Thoracic aorta (tissue), 2 donors: ENCODE measurements at places on chromosomes 5 and 9.
A peak's percentile ranks its signal among the peaks of the same experiment; 100 is the strongest.

DNA sequence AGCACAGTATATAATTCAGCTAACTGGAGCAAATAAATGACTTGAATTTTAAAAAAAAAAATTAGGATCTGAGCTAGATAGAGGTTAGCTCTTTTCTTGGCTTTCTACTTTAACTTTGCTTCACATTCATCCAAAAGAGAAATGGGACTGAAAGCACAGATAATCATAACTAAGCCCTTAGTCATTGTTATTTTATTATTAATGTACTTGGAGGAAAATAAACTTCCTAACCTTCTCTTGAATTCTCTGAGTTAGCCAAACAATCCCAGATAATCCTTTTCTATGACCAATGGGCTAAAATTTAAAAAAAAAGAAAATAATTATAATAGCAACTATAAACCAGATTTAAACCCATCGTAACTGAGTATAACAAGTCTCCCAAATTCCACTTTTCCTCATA, 57.6 kb upstream of the RASA1 start:
- H3K27me3 ChIP-seq, result no peaks in the 10 kb centered on the region
- H3K36me3 ChIP-seq, result no peaks in the 10 kb centered on the region
- H3K4me3 ChIP-seq, result no peak overlapping the region
- no peak overlapping the region for H3K27ac ChIP-seq
- peaks cover 11% of the 10 kb centered on the region for H3K4me1 ChIP-seq

DNA sequence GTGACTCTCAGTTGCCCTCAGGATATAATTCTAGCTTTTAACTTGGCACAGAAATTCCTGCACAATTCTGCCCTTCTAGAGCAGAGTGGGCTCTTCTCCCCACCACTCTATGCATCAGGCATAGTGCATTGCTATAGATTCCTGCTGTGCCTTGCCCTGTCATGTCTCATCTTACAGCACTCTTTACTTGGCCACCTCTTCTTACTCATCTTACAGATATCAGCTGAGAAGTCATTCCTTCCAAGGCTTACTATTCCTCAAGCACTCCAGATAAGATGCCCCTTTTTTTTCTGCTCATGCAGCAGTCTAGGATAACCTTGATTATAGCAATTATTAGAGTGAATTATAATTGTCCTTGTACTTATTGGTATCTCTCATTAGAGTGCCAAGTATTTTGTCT, 5.6 kb downstream of the FAM221B start:
- no peaks in the 10 kb centered on the region for H3K27me3 ChIP-seq
- no peak for DNase-seq
- no peak overlapping the region for H3K27ac ChIP-seq
- H3K36me3 ChIP-seq, result no peaks in the 10 kb centered on the region
- no peak overlapping the region for H3K4me3 ChIP-seq
- H3K4me1 ChIP-seq, result peaks cover 13% of the 10 kb centered on the region

- no peaks in the 10 kb centered on the region for H3K27me3 ChIP-seq
- no peaks in the 10 kb centered on the region for H3K4me1 ChIP-seq
- H3K36me3 ChIP-seq, result no peaks in the 10 kb centered on the region
- no peak for DNase-seq
- H3K4me3 ChIP-seq, result no peak overlapping the region
These were observed 36.6 kb downstream of the SLC46A2 start for GRCh38 chr9:112853882-112854585.

- H3K36me3 ChIP-seq, result no peaks in the 10 kb centered on the region
- H3K27ac ChIP-seq, result no peak overlapping the region
- H3K4me1 ChIP-seq, result no peaks in the 10 kb centered on the region
- no peaks in the 10 kb centered on the region for H3K27me3 ChIP-seq
- DNase-seq, result no peak
- H3K4me3 ChIP-seq, result no peak overlapping the region
These were observed 22.4 kb upstream of the TRIM36 start for GRCh38 chr5:115192098-115192497.

- peak overlapping the region; percentile 98 for H3K27ac ChIP-seq
- H3K27me3 ChIP-seq, result no peaks in the 10 kb centered on the region
- peaks cover 98% of the 10 kb centered on the region for H3K4me1 ChIP-seq
- peak; percentile 77 for DNase-seq
- no peaks in the 10 kb centered on the region for H3K36me3 ChIP-seq
These were observed 2.1 kb downstream of the SYNPO start for GRCh38 chr5:150642567-150642927.

DNA sequence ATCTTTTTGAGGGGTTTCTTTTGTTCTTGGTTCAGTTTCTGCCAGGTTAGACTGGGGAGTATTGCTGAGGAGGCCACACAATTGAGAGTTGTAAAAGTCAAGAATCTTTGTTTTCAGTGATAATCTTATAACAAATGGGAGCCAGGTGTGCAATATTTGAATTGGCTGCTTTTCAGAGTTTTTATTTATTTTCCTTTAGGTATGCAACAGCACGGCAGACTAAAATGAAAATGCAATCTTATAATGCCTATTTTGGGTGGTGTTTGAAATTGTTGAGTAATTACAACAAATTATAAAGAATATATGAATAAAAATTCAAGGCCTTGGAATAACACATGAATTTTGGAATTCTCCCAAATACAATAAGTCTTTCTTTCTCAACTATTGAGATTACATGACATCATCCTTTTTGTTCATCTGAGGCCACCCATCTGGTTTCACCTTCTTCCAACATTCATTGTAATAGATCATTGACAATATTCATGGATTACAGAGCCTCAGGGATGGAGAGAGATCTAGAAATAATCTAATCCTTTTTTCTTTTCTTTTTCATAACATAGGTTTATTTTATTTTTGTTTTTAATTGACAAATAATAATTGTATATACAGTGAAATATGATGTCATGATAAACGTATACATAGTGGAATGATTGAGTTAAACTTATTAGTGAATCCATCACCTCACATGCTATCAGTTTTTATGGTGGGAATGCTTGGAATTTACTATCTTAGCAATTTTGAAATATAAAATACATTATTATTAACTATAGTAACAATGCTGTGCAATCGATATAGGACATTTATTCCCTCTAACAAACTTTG, 1061.0 kb downstream of the NR2F1-AS1 start:
- H3K27me3 ChIP-seq, result no peaks in the 10 kb centered on the region
- H3K27ac ChIP-seq, result no peak overlapping the region
- H3K4me1 ChIP-seq, result no peaks in the 10 kb centered on the region
- no peak overlapping the region for H3K4me3 ChIP-seq
- no peaks in the 10 kb centered on the region for H3K36me3 ChIP-seq

- H3K4me3 ChIP-seq, result peak overlapping the region; percentile 76
- H3K27ac ChIP-seq, result no peak overlapping the region
- peaks cover 3% of the 10 kb centered on the region for H3K4me1 ChIP-seq
- H3K36me3 ChIP-seq, result no peaks in the 10 kb centered on the region
These were observed 15.4 kb upstream of the C5orf47 start for GRCh38 chr5:173973616-173973969.

- H3K4me3 ChIP-seq, result peak overlapping the region; percentile 29
- H3K27ac ChIP-seq, result no peak overlapping the region
- no peaks in the 10 kb centered on the region for H3K27me3 ChIP-seq
- peaks cover 18% of the 10 kb centered on the region for H3K4me1 ChIP-seq
- DNase-seq, result no peak
- H3K36me3 ChIP-seq, result no peaks in the 10 kb centered on the region
These were observed 32.2 kb upstream of the TGFBI start for GRCh38 chr5:135996611-135997010.
